CD4-positive, alpha-beta T cell treated with Interleukin-4 for 4 hours (primary cell): ENCODE measurements at places on chromosomes 16 and 17.
A peak's percentile ranks its signal among the peaks of the same experiment; 100 is the strongest.

- no peak for DNase-seq
These were observed 62.1 kb downstream of the MRC2 start for GRCh38 chr17:62689441-62690167.

GRCh38 chr16:31010585-31011325 lies at the start of gene STX1B:
Gene STX1B (minus strand): TSS chr16:31010638. CDS start chr16:31010396, 242 bp downstream.
- DNase-seq = peak; percentile 6

DNA sequence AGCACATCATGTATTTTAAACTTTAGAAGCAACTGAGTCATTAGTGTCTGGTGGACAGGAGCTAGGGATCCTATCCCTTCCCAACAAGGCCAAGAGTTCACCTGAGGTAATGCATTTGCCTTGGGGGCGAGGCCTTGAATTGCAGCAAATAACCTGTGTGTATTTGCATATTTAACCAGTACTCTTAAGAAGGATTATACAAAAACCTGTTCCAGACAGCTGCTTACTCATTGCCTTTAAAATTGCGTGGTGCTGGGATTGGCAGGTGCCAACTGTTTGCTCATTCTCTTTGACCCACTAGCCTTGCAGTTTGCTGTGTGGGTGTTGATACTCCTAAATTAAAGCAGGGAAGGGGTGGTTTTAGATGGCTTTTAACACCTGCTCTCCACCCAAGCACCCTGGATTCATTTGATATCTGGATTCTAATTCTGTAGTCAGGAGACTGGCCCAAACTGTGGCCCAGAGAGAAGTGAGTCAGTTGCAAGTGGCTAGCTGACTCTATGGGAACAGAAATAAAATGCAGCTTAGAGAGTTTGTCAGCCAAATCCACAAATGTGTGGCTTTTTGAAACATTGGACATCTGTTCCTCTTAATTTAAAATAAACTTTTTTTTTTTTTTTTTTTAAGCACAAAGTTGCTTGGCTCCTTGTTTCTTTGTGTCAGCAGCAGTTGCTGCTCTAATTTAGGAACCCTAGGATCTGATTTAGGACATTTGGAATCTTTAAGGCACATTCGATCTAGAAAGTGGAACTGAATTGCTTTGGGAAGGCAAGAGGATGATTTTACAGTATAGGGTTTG lies 46.9 kb downstream of the TUBD1 start:
- peak; percentile 84 for DNase-seq

GRCh38 chr17:10398352-10398751 lies 23.4 kb downstream of the MYH8 start:
- DNase-seq = no peak

- DNase-seq = no peak
These were observed 23.5 kb upstream of the RPL13 start for GRCh38 chr16:89536886-89537548.

- no peak for DNase-seq
These were observed 289.8 kb downstream of the HS3ST3B1 start for GRCh38 chr17:14590459-14591250.

- DNase-seq = no peak
These were observed 205.5 kb downstream of the HS3ST3B1 start for GRCh38 chr17:14506364-14506763.

- no peak for DNase-seq
These were observed 544.3 kb upstream of the CDH5 start for GRCh38 chr16:65822148-65822547.

DNA sequence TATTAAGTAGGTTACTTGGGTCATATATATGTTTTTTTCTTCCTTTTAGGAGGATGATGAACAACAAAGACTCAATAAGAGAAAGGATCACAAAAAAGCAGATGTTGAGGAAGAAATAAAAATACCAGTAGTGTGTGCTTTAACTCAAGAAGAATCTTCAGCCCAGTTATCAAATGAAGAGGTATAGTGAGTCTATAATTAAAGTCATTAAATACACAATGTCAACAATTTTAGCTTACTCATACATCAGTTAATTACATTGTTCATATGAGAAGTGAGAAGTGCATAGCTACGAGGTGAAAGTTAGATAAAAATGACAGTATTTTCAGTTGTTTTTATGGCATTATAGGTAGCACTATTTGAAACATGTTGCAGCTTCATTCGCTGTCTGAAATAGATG lies 65.2 kb downstream of the NUP88 start:
- DNase-seq = no peak

GRCh38 chr17:27466376-27466742 lies 10.1 kb downstream of the KSR1 start:
- peak; percentile 11 for DNase-seq

DNA sequence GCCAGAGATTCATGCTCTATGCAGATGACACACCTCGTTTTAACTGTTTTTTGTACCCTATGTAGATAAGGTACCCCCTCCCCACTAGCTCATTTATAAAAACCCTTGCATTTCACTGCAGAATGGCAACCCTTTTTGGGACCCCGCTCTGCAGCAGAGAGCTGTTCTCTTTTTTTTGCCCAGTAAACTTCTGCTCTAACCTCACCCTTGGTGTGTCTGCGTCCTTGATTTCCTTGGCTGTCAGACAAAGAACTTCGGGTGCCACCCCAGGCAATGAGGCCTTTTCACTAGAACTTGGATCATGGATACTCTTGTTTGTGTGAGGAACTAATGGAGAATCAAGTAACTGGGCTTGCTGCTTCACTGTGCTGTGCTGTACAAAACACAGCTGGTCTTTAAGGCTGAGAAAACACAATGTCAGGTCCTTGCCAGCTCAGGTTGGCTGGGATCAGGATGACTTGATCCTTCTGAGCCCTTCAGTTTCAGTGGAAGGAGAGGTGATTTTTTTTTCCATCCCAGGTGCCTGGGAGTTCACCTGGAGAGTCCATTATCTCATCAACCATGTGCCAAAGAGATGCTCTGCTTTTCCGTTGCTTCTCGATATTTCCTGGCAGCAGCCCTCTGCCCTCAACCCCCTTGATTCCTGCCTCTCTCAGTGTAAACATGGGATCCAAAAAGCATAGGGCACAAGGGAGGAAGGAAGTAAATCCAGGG lies 133.2 kb upstream of the FAM20A start:
- DNase-seq = no peak

- DNase-seq = no peak
These were observed 14.0 kb downstream of the HS3ST3A1 start for GRCh38 chr17:13587487-13588338.

- no peak for DNase-seq
These were observed at the start of gene ADAD2 for GRCh38 chr16:84190731-84191388. Gene ADAD2 (plus strand): TSS chr16:84191157. CDS start chr16:84191231, 74 bp downstream.

- DNase-seq = no peak
These were observed 63.4 kb upstream of the GSG1L start for GRCh38 chr16:28126684-28127620.

DNA sequence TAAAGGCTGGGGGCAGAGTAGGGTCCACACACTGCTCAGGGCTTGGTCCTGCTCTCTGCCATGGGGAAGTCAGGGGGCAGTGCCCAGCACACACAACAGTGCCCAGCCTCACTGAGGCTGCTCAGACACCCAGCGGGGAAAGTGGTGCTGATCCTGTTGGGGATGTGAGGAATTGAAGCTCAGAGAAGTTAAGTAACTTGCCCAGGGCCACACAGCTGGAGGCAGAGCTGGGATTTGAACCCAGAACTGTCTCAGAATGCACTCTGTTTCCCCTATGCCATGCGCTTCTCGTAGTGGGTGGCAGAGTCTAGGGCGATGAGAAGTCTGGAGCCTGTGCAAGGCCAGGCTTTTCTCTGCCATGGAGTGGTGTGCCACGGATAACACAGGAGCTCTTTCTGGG lies 59.3 kb downstream of the SDK2 start:
- DNase-seq = no peak

GRCh38 chr17:78958641-78959127 lies 21.0 kb downstream of the LGALS3BP start:
- no peak for DNase-seq

DNA sequence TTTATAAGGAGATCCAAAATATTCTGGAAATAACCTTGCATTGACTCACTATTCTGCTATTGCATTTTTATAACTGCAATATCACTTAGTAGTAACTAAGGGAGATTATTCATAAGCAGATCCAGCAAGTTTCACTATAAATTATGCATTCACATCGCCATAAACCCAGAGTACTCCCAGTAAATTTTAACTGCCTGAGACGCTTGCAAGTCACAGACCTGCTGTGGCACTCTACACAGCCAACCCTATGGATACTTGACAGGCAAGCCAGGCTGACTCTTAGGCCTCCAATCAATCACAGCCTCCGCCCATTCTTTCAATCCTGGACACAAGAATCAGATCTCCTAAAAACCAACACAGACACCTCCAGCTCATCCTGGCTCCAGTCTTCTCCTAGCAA lies 28.2 kb downstream of the USP31 start:
- DNase-seq = no peak

- no peak for DNase-seq
These were observed 198.0 kb upstream of the MPHOSPH6 start for GRCh38 chr16:82368041-82368440.

DNA sequence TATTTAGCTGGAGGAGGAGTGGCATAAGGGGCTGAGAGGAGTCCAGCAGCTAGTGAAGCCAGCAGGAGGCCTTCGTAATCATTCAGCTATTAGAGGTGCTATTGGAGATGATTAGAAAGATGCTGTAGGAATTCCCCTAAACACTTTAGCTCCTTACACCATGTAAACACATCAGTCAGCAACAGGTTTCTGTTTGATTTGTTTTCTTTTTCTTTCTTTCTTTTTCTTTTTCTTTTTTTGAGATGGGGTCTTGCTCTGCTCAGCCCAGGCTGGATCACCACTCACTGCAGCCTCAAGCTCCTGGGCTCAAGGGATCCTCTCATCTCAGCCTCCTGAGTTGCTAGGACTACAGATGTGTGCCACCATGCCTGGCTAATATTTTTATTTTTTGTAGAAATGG lies 10.6 kb upstream of the SEPHS2 start:
- DNase-seq = no peak

- DNase-seq = no peak
These were observed 174.6 kb downstream of the CDH13 start for GRCh38 chr16:82801361-82801760.

DNA sequence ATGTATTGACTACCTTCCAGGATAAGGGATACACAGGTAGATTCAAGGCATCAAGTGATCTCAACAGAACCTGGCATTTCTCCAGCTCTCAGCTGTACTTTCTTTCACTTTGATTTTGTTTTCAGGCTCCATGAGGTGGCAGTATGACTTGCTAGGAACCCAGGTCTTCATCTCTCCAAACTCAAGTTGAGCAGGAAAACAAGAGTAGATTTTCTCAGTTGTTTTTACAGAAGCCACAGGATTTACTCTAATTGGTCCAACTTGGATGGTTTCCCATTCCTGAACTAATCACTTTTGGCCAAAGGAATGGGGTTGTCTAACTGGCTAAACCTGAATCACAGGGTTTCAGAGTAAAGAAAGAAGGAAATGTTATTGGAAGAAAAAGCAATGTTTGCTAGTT lies 146.6 kb downstream of the TRIM37 start:
- no peak for DNase-seq

DNA sequence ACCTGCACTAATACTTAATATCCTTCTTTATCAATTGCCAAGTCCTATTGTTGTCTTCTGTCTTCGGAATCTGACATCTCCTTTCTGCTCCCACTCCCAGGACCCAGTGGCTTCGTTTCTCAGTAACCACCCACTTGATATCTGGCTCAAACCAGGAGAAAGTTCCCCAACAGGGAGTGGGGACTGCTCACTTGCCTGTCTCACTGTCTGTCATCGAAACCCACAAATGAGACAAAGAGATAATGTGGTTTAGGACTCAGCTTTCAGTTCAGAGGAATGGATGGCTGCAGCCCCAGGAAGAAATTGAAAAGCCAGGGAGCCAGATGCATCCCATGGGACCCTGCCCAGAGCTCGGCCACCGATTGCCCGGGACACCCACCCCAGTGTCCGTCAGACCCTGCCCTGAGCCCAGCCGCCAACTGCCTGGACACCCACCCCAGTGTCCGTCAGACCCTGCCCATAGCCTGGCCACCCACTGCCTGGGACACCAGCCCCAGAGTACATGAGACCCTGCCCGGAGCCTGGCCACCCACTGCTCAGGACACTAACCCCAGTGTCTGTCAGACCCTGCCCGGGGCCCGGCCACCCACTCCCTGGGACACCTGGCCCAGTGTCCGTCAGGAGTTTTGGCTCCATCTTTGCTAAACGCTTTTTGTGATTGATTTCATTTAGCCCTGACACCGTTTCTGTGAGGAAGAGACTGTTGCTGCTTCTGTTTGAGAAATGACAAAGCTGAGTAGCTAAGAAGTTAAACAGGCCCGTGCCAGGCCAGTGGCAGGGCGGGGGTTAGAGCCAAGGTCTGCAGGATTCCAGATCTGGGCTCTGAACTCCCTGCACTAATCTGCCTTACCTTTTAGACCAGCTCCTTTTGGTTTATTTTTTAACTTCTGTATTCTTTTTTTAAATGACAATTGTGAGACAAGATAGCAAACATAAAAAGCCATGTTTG lies 251.4 kb downstream of the PHKB start:
- no peak for DNase-seq

- no peak for DNase-seq
These were observed 11.7 kb downstream of the COL1A1 start for GRCh38 chr17:50189550-50190292.

- no peak for DNase-seq
These were observed 91.1 kb downstream of the C17orf67 start for GRCh38 chr17:56742601-56743000.

DNA sequence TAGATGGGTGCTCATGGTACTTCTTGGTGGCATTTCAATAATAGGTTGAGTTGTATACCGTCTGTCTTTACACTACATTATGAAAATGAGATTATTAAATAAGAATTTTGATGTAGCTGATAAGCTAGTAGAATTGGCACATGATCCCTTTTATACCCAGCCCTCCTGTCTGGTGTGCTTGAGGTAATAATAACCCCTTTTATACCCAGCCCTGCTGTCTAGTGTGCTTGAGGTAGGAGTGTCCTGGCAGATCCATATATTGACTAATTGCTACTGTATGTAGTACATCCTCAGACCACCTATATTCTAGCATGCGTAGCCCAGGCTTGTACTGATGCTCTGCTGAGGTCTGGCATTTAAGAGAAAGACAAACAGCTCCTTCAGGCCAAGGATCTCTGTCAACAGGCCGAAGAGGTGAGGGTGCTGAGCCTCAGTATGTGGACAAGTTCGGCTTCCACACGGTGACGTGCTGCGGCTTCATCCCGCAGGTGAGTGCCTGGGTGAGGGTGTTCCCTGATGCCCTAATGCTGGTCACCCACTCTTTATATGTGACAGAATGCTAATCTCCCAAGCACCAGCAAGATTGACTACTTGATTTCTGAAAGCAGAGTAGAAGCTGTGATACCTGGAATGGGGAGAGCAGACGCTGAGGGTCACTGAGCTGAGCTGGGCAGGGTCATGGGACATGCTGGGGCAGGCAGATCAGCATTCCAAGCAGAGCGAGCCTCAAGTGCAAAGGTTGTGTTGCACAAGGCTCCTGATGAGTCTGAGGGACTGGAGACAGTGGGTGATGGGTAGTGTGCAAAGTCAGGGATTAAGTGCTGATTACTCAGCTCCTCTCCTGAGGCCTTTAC lies 5.7 kb downstream of the FN3K start:
- DNase-seq = no peak

GRCh38 chr17:4968486-4969046 lies 949 bp upstream of the SPAG7 start:
- no peak for DNase-seq

DNA sequence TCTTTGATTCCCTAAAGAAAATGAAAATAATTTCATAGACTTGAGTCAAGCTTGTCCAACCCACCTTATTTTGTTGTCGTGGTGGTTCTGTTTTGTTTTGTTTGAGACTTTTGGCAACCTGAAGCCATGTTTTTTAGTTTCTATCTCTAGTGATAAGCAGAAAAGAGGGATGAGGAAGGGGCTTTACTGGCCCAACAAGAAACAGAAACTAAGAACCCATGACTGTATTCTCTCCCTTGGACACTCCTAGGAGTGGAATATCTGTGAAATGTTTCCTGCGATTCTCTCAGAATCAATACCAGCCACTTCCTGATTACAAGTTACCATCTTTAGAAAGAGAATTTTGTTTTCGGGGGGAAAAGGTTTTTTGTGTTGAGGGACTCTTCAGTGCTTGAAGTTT lies 207.5 kb downstream of the PRKCA start:
- DNase-seq = no peak
